ENCODE measurements at places on chromosomes 5 and 9. TPM values are rescaled to one million over a fixed set of nuclear protein-coding genes. Genes with fewer than 3 reads are reported as not detected.

The FYB1 gene
- 4.7 TPM for polyA plus RNA-seq

The OR1J2 gene
- polyA plus RNA-seq, result not detected

The TERT gene
- polyA plus RNA-seq, result 0.33 TPM

The IFNK gene
- polyA plus RNA-seq, result not detected

The WNT8A gene
- 0.15 TPM for polyA plus RNA-seq

The SH3TC2 gene
- polyA plus RNA-seq, result 0.96 TPM

The MZB1 gene
- polyA plus RNA-seq, result 0.96 TPM

The TARS1 gene
- 145 TPM for polyA plus RNA-seq

The RELL2 gene
- polyA plus RNA-seq, result 1.1 TPM

The CNOT8 gene
- polyA plus RNA-seq, result 85.9 TPM

The OLFML2A gene
- polyA plus RNA-seq, result 18.7 TPM

The PLPP7 gene
- polyA plus RNA-seq, result 1.9 TPM

The TUT7 gene
- 29.7 TPM for polyA plus RNA-seq

The GNA14 gene
- polyA plus RNA-seq, result 16.6 TPM

The ABL1 gene
- polyA plus RNA-seq, result 72.6 TPM

The FOXD1 gene
- 11.1 TPM for polyA plus RNA-seq

The PALM2AKAP2 gene
- polyA plus RNA-seq, result 11.0 TPM

The PCDHGA1 gene
- polyA plus RNA-seq, result 1.1 TPM

The SPINK4 gene
- not detected for polyA plus RNA-seq

The C6 gene
- 3.6 TPM for polyA plus RNA-seq

The ROPN1L gene
- polyA plus RNA-seq, result 0.95 TPM

The SOX30 gene
- 0.50 TPM for polyA plus RNA-seq

The NEUROG1 gene
- not detected for polyA plus RNA-seq

The KCNV2 gene
- 0.27 TPM for polyA plus RNA-seq

The FOXD4L4 gene
- not detected for polyA plus RNA-seq

The EPB41L4B gene
- 17.4 TPM for polyA plus RNA-seq

The CRB2 gene
- 20.3 TPM for polyA plus RNA-seq

The C9 gene
- polyA plus RNA-seq, result 0.37 TPM

The FBXW11 gene
- 58.1 TPM for polyA plus RNA-seq

The PCDHB8 gene
- polyA plus RNA-seq, result 2.6 TPM

The RORB gene
- polyA plus RNA-seq, result 0.20 TPM

The FOXD4L6 gene
- polyA plus RNA-seq, result not detected

The JAKMIP2 gene
- polyA plus RNA-seq, result 6.6 TPM

The WDR31 gene
- 7.7 TPM for polyA plus RNA-seq

The FGF1 gene
- polyA plus RNA-seq, result 17.4 TPM

The TYRP1 gene
- 1.4 TPM for polyA plus RNA-seq

The NCS1 gene
- polyA plus RNA-seq, result 24.2 TPM

The HMCN2 gene
- 0.98 TPM for polyA plus RNA-seq

The FRMPD1 gene
- polyA plus RNA-seq, result 1.0 TPM

The PCDHB5 gene
- 7.5 TPM for polyA plus RNA-seq

The ADAMTS6 gene
- polyA plus RNA-seq, result 3.2 TPM

The FOXI1 gene
- 4.8 TPM for polyA plus RNA-seq

The IFNA13 gene
- polyA plus RNA-seq, result not detected

The UBAP2 gene
- 49.4 TPM for polyA plus RNA-seq

The NAIP gene
- 47.2 TPM for polyA plus RNA-seq

The LRRC70 gene
- 7.3 TPM for polyA plus RNA-seq

The NUTM2F gene
- polyA plus RNA-seq, result not detected

The VDAC1 gene
- 200 TPM for polyA plus RNA-seq

The PCDHB15 gene
- 12.5 TPM for polyA plus RNA-seq

The HEMGN gene
- polyA plus RNA-seq, result 1.5 TPM

The LCN15 gene
- polyA plus RNA-seq, result 0.23 TPM

The PCDHB2 gene
- polyA plus RNA-seq, result 6.6 TPM

The ZNF189 gene
- 54.5 TPM for polyA plus RNA-seq

The NPR3 gene
- polyA plus RNA-seq, result 34.5 TPM

The CCDC69 gene
- polyA plus RNA-seq, result 5.3 TPM

The ECSCR gene
- polyA plus RNA-seq, result 21.9 TPM

Measured in left kidney (tissue), 8 donors.